ENCODE measurements at places on chromosomes 12 and 14. TPM values are rescaled to one million over a fixed set of nuclear protein-coding genes. Genes with fewer than 3 reads are reported as not detected.
A peak's percentile ranks its signal among the peaks of the same experiment; 100 is the strongest.

GRCh38 chr12:72346363-72346944 is 74.3 kb downstream of the TRHDE start:
- no peaks in the 10 kb centered on the region for H3K4me1 ChIP-seq
- DNase-seq = no peak
- H3K27me3 ChIP-seq = no peaks in the 10 kb centered on the region
- no peak overlapping the region for H3K27ac ChIP-seq

DNA sequence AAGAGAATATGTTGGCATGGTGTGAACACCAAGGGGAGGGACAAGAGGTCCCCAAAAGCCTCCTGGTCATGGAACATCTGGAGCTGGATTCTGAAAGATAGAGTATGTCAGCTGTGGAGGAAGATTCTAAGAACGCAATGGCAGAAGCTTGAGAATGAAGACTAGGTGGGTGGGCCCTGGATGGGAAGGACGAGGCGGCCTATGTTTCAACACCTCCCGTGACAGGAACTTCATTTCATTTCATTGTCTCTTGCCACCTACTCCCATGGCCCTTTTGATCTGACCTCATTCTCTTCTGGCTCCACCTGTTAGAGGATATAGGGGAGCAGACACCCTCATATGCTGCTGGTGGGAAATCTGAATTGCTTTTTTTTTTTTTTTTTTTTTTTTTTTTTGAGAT is 3.3 kb downstream of the UNG start:
- no peak overlapping the region for H3K27ac ChIP-seq
- peaks cover 32% of the 10 kb centered on the region for H3K36me3 ChIP-seq
- H3K4me1 ChIP-seq = peaks cover 18% of the 10 kb centered on the region
- DNase-seq = no peak
- H3K4me3 ChIP-seq = no peak overlapping the region

Gene MUCL1
- total RNA-seq = not detected

Gene SPRING1
- 12.0 TPM for total RNA-seq

DNA sequence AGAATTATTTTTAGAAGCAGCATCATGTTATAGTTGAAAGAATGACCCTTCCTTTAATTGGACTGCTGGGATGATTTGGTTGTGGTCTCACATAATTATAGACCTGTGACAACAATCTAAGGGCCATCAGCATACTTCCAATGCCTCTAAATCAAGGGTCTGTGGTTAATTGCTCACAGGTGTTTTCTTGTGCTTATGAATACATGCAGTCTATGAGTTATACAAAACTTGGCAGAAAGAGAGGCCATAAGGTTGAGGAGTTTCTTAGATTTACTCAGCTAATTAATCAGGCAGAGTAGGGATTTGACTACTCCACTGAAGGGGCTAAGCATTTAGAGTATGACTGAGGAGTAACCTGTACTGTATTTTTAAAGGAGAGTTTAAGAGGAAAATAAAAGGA is 37.0 kb upstream of the FRMD6 start:
- H3K36me3 ChIP-seq = no peaks in the 10 kb centered on the region
- no peak overlapping the region for H3K4me3 ChIP-seq
- H3K27me3 ChIP-seq = no peaks in the 10 kb centered on the region
- no peaks in the 10 kb centered on the region for H3K4me1 ChIP-seq

DNA sequence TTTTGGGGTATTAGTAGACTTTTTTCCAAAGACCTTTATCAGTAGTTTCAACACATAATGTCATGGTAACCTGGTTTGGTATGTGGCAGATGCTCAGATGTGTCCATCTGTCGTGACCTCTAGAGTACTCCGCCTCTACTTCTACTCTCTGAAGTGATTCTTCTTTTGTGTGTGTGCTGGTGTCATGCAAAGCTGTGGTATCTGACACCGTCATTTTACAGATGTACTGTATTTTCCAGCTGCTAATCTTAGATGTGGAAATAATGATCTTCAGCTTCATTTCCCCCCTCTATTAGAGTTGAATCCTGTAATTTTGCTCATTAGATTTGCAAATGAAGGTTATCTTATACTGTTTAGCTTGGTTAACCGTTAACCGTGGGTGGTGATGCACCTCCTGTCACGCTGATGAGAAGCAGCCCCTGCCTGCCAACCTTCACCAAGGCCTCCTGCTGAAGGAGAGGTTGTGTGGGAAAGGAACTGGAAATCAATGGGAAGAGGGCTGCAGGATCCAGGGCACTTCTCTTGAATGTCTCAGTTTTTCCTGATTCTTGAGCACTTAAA is 222.4 kb upstream of the AMIGO2 start:
- no peak overlapping the region for H3K4me3 ChIP-seq
- H3K36me3 ChIP-seq = no peaks in the 10 kb centered on the region
- no peaks in the 10 kb centered on the region for H3K4me1 ChIP-seq
- no peak overlapping the region for H3K27ac ChIP-seq
- no peak for DNase-seq
- no peaks in the 10 kb centered on the region for H3K27me3 ChIP-seq

GRCh38 chr14:101102875-101103274 is 199.4 kb upstream of the RTL1 start:
- no peaks in the 10 kb centered on the region for H3K36me3 ChIP-seq
- no peak overlapping the region for H3K27ac ChIP-seq
- H3K4me3 ChIP-seq = no peak overlapping the region
- H3K4me1 ChIP-seq = no peaks in the 10 kb centered on the region

DNA sequence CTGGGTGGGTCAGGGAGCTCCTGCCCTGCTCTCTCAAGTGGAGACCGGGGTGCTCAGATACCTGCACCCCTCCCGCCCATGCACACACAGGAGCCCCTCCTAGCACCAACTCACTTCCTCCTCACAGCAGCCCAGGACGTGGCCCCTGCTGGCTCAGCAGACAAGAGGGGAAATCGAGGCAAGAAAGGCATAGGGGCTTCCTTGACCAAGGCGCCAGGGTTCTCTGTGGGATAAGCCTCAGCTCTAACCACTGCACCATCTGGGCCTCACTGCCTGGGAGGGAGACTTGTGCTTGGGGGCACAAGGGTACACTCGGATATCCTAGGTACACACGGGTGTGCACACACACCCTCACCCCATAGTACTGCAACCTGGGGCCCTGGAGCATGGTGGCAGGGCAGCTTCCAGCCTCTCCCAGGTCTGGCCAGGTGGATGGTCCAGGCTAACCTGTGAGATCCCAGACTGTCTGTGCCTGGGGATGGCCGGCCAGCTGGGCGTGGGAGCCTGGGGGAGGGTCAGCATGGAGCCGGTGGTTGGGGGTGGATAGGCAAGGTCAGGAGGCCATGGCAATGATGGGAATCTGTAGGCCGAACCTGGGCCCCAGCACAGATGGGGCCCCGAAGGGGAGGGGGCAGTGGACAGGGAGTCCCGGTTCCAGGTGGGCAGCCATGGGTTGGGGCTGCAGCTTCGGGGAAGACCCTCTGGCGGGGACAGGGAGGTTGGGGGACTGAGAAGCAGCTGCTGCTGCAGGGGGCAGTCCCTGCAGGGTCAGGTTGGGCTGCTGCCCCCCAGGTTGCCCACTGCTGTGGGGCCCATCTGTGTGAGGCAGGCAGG is 312.4 kb downstream of the TMEM121 start:
- H3K4me1 ChIP-seq = no peaks in the 10 kb centered on the region
- no peak overlapping the region for H3K27ac ChIP-seq
- no peak overlapping the region for H3K4me3 ChIP-seq
- DNase-seq = peak; percentile 50

Gene GPRC5D
- total RNA-seq = not detected

GRCh38 chr14:54450535-54450934 is 9.4 kb upstream of the CNIH1 start:
- no peak for DNase-seq
- no peak overlapping the region for H3K4me3 ChIP-seq
- H3K4me1 ChIP-seq = no peaks in the 10 kb centered on the region

Gene LRRC43
- 1.8 TPM for total RNA-seq

Gene RHOJ
- total RNA-seq = 5.9 TPM

Gene RNASE9
- not detected for total RNA-seq

DNA sequence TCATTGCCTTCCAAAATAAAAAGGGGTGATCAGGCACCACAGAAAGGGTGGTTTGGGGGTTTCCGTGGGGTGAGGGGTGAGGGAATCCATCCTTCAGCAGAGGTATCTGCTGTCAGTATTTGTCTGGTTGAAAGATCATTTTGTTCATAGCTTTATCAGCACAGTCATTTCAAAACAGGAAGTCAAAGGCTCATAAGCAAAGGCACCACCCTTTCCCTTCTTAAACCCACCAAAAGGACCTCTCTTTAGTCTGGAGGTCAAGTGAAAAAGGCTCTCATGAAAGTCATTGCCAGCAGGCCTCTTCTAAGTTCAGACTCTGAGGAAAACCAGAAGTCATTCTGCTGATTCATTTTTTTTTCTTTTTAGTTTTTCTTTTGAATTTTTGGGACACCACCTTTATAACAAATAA is 6.2 kb downstream of the CHST11 start:
- H3K4me3 ChIP-seq = no peak overlapping the region
- no peak for DNase-seq
- no peaks in the 10 kb centered on the region for H3K36me3 ChIP-seq
- no peaks in the 10 kb centered on the region for H3K27me3 ChIP-seq
- peaks cover 45% of the 10 kb centered on the region for H3K4me1 ChIP-seq

Gene ADAM21
- 0.41 TPM for total RNA-seq

Gene PTGER2
- 1.5 TPM for total RNA-seq
